ENCODE measurements at places on chromosomes 16 and 17.

GRCh38 chr16:5062790-5063765 is 2.7 kb downstream of the C16orf89 start:
- DNase-seq: no peak

DNA sequence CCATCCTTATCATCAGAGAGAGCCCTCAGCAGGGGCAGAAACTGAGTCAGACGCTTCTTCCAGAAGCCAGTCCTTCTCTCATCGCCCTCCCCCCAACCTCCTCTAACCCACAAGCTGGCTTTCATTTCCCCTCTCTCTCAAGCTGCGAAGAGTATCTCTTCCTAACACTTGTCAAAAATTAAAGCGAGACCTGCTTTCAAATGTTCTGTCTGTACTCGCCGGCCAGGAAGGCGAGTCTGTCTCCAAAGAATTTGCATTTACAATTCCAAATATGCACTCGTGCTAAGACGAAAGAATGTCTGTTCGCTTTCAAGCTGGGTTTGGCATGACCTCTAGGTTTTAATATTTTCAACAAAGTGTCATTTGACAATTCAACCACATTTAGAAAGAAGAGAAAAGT is 140.4 kb downstream of the RGS9 start:
- no peak for DNase-seq

GRCh38 chr16:15031586-15031985 is 24.3 kb downstream of the NTAN1 start:
- no peak for DNase-seq

DNA sequence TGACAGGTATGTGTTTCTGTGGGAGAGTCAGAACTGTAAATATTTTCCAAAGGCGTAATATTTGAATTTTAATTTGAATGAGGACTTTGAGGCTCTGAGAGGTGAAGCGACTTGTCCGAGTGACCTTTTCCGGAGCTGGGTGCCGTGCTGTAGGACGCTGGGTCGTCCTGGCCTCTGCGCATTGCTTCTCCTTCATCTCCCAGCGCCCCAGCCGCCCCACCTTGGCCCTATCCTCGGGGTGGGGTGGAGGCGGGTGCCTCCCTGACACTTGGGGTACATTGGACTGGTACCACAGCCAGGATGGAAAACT is 147.8 kb downstream of the SPECC1 start:
- no peak for DNase-seq
